ENCODE measurements at places on chromosomes 2 and 18. TPM values are rescaled to one million over a fixed set of nuclear protein-coding genes. Genes with fewer than 3 reads are reported as not detected.

PIEZO2 gene
- 25.9 TPM for total RNA-seq

CNTNAP5 gene
- 2.5 TPM for total RNA-seq

- no peaks in the 10 kb centered on the region for H3K4me1 ChIP-seq
- H3K36me3 ChIP-seq, result no peaks in the 10 kb centered on the region
- no peak for DNase-seq
These were observed 12.5 kb downstream of the SETBP1 start for GRCh38 chr18:44693030-44693784.

ABCG5 gene
- not detected for total RNA-seq

DNA sequence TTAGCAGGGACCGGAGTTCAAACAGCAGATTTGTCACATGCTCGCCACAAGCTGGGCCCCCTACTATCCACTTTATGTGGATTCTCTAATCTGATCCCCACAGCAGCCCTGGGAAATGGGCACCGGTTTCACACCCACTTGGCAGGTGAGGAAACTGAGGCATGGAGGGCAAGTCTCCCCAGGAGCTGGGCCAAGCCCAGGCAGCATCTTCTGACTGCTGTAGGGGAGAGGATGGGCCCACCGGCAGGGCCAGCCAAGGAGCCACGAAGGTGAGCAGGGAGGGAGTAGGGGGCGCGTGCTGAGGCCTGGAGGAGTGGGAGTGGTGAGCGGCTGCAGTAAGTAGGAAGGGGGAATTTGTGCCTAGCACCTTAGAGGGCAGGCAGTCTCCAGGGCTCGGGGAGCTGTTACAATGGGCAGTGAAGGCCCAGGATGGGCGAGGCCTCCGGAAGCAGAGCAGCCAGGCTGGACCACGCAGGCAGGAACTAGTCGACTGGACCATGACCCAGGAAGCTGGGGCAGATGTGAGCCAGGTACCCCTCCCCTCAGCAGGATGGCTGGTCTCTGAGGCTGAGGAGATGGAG, 37.1 kb downstream of the COA5 start:
- H3K4me3 ChIP-seq, result no peak overlapping the region
- H3K27ac ChIP-seq, result no peak overlapping the region
- H3K27me3 ChIP-seq, result no peaks in the 10 kb centered on the region
- H3K36me3 ChIP-seq, result peaks cover 26% of the 10 kb centered on the region
- DNase-seq, result no peak

CNGA3 gene
- 3.6 TPM for total RNA-seq

SERPINB12 gene
- not detected for total RNA-seq

DNA sequence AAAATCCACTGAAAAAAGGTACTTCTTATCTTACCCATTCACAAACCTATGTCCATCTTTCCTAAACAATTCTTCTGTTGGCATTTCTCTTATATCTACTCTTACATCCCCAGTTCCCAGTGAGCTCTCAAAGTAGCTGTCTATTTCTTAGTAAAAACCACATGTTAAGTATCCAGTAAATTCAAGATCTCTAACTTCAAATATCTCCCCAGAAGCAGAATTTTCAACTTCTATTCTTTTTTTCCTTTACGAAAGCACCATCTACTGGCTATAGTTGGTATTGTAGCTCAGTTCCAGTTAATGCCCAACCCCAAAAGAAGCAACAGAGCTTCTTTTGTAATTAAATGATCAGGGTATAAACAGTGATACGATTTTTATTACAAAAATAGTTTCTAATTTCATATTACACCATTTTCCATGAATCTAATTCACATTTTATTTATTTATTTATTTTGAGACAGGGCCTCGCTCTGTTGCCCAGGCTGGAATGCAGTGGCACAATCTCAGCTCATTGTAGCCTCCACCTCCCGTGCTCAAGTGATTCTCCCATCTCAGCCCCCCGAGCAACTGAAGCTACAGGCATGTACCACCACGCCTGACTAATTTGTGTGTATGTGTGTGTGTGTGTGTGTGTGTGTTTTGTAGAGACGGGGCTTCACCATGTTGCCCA, 28.5 kb downstream of the HRH4 start:
- no peak overlapping the region for H3K4me3 ChIP-seq
- no peak overlapping the region for H3K27ac ChIP-seq
- no peaks in the 10 kb centered on the region for H3K27me3 ChIP-seq
- H3K36me3 ChIP-seq, result no peaks in the 10 kb centered on the region

FER1L5 gene
- total RNA-seq, result not detected

DNA sequence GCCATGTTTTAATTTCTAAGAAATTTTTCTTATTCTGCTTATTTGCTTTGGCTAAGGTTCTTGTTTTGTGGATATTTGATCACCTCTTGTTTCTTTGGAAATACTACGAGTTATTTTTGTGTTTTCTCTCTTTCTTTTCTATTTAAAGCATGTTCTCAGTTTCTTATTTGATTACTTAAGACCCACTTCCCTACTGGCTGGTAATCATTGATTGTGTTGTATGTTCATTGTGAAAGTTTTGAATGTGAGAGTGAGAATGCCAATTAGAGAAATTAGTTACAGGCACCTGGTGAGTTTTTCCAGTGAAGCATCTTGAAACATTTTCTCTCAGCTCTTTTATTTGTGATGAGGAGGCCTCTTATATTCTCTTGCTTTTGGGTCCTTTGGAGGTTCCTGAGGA, 226.7 kb upstream of the MC4R start:
- no peaks in the 10 kb centered on the region for H3K36me3 ChIP-seq
- no peak overlapping the region for H3K27ac ChIP-seq
- H3K4me1 ChIP-seq, result no peaks in the 10 kb centered on the region

DNA sequence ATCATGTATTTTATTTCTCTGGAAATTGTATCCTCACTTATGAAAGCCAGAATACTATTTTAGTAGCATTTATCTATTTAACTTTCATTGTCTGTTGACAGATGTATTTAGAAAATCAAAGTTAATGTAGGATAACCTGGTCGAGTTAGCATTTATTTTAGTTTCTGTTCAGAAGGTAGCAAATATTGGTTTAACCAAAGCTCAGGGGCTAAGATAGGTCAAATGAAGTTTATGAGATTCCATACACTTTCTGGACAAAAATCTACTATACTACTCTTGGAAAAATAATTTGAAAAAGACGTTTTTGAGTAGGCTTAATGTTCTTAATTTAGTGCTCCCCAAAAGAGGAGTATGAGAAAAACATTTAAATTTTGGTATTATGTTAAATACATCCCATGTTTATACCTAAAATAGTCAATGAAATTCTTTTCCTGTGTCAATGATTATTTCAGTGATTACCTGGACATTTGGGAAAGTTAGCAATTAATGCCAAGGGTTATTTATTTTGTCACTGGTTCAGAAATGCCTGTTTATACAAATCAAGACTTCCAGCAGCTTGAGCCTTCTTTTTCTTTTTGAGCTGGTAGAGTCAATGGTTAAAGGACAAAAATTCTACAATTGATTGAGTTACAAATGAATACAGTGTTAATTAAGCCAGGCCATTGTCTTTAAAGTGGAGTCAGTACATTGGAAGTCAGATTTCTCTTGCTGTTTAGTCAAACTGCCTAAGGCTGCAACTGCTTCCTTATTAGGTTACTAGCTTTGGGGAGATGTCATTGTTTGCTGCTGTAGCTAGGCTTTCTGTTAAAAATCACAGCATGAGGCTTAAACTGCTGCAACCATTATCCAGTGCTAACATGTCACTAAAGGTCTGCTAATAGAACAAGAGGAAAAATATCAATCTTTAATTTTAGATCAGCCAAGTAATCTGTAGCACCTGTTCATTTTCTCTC, 182.3 kb downstream of the CAMKMT start:
- DNase-seq, result no peak
- no peak overlapping the region for H3K27ac ChIP-seq
- H3K4me3 ChIP-seq, result no peak overlapping the region
- no peaks in the 10 kb centered on the region for H3K36me3 ChIP-seq
- no peaks in the 10 kb centered on the region for H3K27me3 ChIP-seq

DNA sequence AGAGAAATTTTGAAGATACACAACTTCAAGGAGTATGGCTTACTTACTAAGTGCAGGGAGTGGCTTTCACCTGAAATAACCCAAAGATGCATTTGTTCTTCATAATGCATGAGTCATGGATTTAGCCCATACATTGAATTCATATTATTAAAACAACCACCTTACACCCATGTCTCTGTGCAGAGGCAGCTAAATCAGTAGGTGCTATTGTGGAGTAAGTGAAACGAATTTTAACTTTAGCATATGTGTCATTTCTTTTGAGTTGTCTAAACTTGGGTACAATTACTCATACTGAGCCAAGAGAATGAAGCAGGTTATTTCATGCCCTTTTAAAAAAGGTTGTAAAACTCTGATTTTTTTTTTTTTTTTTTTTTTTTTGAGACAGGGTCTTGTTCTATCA, 11.0 kb upstream of the ANKRD29 start:
- no peaks in the 10 kb centered on the region for H3K4me1 ChIP-seq
- H3K27ac ChIP-seq, result no peak overlapping the region
- no peak for DNase-seq
- no peaks in the 10 kb centered on the region for H3K36me3 ChIP-seq

- no peaks in the 10 kb centered on the region for H3K36me3 ChIP-seq
- no peak overlapping the region for H3K27ac ChIP-seq
- H3K4me3 ChIP-seq, result no peak overlapping the region
- no peaks in the 10 kb centered on the region for H3K4me1 ChIP-seq
- no peak for DNase-seq
These were observed 164.2 kb upstream of the CAPN13 start for GRCh38 chr2:30971231-30972025.

PTPN2 gene
- 20.2 TPM for total RNA-seq

GRCh38 chr2:9556121-9556743, 602 bp upstream of the ADAM17 start:
- DNase-seq, result no peak
- H3K4me3 ChIP-seq, result peak overlapping the region; percentile 96
- no peaks in the 10 kb centered on the region for H3K36me3 ChIP-seq
- H3K27me3 ChIP-seq, result no peaks in the 10 kb centered on the region
- peak overlapping the region; percentile 98 for H3K27ac ChIP-seq

GRCh38 chr2:26877276-26877675, 29.3 kb downstream of the DPYSL5 start:
- no peak overlapping the region for H3K4me3 ChIP-seq
- no peaks in the 10 kb centered on the region for H3K27me3 ChIP-seq
- no peak for DNase-seq
- H3K27ac ChIP-seq, result no peak overlapping the region
- H3K36me3 ChIP-seq, result no peaks in the 10 kb centered on the region

DNA sequence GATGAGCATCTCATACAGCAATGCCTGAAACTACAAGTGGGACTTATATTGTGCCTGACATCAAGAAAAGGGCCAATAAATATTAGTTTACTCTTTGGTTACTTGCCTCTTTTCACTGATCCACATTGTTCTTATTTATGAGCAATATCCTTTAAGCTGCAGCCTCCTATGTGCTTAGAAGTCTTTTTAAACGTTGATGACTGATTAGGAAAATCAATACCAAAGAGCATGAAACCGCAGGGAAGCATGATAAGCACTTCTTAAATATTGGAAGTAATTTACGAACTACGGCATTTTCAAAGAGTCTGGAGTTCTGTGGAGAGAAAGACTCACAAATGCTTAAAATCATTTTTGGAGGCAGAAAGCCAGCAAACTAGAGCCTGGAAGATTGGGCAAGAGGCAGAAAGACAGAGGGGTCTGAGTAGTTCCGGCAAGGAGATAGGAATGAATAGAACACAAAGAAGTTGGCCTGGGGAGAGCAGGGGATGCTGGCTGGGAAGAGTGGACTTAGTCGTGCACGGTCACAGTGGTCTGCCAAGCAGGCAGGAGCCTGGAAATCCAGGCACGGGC, 122.6 kb upstream of the NOSTRIN start:
- H3K4me1 ChIP-seq, result peaks cover 9% of the 10 kb centered on the region
- no peak for DNase-seq
- H3K4me3 ChIP-seq, result no peak overlapping the region

GRCh38 chr18:79819064-79819967, 21.6 kb downstream of the KCNG2 start:
- H3K27me3 ChIP-seq, result peaks cover 51% of the 10 kb centered on the region
- H3K27ac ChIP-seq, result no peak overlapping the region
- DNase-seq, result no peak
- H3K4me1 ChIP-seq, result no peaks in the 10 kb centered on the region
- no peaks in the 10 kb centered on the region for H3K36me3 ChIP-seq

DNA sequence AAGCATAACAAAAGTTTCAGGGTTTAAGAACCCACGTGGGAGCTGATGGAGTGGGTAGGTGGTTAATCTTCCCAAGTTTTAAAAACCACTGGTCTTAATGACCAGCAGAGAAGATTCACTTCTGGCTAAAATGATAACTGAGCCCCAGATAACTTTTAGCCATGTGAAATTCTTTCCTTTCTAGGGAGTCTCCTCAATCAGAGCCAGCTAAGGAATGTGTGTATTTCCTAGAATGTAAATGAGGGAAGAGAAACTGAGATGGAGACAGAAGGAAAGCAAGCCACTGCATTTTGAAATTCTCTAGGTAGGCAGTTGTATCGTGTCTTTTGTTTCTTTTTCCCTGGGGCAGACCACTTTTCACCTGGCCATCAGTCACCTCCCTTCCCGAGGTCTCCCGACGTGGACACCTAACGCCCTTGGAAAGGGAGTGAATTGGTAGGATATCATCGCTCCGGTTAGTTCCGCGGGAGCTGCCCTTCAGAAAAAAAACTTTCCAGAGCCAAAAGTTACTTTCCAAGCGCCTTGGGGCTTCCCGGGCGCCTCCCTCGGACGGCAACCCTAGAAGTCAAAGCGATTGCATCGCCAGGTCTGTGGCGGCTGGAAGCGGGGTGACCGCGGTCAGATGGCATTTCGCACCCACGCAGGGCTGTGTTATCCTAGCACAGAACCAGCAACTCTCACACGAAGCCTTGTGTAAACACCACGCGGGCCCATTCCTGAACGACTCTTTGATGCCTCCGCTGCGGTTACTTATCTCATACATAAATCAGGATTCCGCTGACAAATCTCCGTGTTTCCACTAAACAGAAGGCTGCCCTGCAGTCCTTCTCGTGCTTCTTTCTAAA, 1.3 kb downstream of the COLEC12 start:
- peak; percentile 65 for DNase-seq
- H3K4me1 ChIP-seq, result peaks cover 15% of the 10 kb centered on the region
- H3K27ac ChIP-seq, result peak overlapping the region; percentile 55
- H3K4me3 ChIP-seq, result peak overlapping the region; percentile 56
- H3K36me3 ChIP-seq, result no peaks in the 10 kb centered on the region
- peaks cover 7% of the 10 kb centered on the region for H3K27me3 ChIP-seq

GRCh38 chr2:151946899-151947812, 118.9 kb upstream of the ARL5A start:
- H3K27me3 ChIP-seq, result no peaks in the 10 kb centered on the region
- H3K4me1 ChIP-seq, result no peaks in the 10 kb centered on the region
- no peak overlapping the region for H3K27ac ChIP-seq
- H3K4me3 ChIP-seq, result peak overlapping the region; percentile 10
- no peak for DNase-seq
- H3K36me3 ChIP-seq, result no peaks in the 10 kb centered on the region

GRCh38 chr2:219684721-219685689, 57.6 kb downstream of the SLC4A3 start:
- peak overlapping the region; percentile 69 for H3K27ac ChIP-seq
- H3K27me3 ChIP-seq, result no peaks in the 10 kb centered on the region
- DNase-seq, result peak; percentile 83
- H3K36me3 ChIP-seq, result no peaks in the 10 kb centered on the region
- no peaks in the 10 kb centered on the region for H3K4me1 ChIP-seq

GRCh38 chr2:96739076-96739632, 710 bp downstream of the LMAN2L start:
- no peaks in the 10 kb centered on the region for H3K27me3 ChIP-seq
- peak overlapping the region; percentile 59 for H3K4me3 ChIP-seq
- peak overlapping the region; percentile 77 for H3K27ac ChIP-seq
- no peak for DNase-seq
- peaks cover 12% of the 10 kb centered on the region for H3K4me1 ChIP-seq

GRCh38 chr2:17148407-17149145, 369.7 kb downstream of the RAD51AP2 start:
- H3K36me3 ChIP-seq, result no peaks in the 10 kb centered on the region
- no peaks in the 10 kb centered on the region for H3K4me1 ChIP-seq
- DNase-seq, result no peak
- no peak overlapping the region for H3K4me3 ChIP-seq
